ENCODE measurements at places on chromosomes 4 and X.
A peak's percentile ranks its signal among the peaks of the same experiment; 100 is the strongest.

GRCh38 chrX:154026136-154027021 is 6.7 kb upstream of the IRAK1 start:
- no peak for DNase-seq

GRCh38 chr4:39873823-39874222 is 103.9 kb downstream of the PDS5A start:
- no peak for DNase-seq

DNA sequence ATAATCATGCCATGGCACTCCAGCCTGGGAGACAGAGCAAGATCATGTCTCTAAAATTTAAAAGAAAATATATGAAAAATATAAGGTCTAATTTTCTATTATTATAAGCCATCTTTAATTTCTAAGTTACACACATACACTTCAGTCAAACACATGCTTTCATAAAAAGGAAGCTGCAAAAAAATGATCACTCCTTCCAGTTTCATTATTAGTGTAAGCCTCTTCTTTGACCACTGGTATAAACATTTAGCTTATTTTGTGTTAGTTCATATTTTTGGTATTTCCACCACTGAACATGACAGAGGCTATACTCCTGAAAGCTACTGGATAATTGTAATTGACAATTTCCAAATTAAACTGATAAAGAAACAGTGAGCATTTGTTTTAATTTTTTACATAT is 163.3 kb upstream of the USP38 start:
- DNase-seq, result no peak

DNA sequence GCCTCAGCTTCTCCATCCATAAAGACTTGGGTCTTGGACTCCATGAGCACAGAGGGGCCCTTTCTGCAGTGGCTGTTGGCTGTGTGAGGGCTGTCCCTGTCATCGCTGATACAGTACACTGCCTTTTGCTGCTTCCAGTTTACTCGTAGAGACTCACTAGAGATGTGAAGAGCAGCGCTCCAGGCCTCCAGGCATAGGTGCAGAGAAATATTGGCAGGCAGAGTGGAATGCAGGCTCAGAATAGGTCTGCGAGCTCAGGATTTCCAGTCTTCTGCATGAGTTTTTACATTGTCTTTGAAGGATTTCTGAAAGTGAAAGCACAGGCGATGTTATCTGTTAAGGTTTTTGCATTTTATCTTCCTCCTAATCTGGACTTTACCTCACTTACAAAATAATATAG is 97.4 kb downstream of the AASDH start:
- DNase-seq, result no peak

GRCh38 chr4:5524446-5525299 is 183.7 kb downstream of the EVC2 start:
- no peak for DNase-seq

DNA sequence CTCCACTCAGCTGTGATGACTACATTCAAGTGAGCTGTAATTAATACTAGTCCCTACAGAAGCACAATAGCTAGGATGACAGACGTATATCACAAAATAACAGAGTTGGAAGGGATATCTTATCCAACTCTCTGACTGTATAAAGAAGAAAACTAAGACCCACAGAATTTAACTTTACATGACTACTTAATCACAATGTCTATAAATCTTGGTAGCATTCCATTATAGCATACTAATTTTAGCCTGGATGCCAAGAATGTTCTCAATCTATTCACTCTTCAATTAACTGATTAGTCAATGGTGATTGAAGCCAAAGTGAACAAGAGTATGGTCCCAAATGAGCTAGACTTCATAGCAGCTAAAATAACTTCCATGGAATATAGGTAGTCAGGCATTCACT is 31.2 kb downstream of the RPS6KA6 start:
- no peak for DNase-seq

DNA sequence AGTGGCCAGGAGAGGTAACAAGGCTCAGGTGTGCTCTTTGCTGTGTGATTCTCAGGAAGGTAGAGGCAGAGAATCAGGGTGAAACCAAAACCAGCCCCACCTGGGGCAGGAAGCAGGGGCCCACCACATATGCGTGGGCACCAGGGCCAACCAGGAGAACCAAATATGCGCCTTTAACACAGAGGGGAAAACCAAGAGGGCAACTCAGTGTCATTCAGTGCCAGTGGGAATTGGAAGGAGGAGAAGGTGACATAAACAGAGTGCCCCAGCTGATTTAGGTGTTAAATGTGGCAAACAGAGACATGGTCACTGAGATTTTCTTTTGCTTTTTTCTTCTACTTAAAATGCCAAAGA is 106.8 kb upstream of the MAMLD1 start:
- DNase-seq, result no peak

DNA sequence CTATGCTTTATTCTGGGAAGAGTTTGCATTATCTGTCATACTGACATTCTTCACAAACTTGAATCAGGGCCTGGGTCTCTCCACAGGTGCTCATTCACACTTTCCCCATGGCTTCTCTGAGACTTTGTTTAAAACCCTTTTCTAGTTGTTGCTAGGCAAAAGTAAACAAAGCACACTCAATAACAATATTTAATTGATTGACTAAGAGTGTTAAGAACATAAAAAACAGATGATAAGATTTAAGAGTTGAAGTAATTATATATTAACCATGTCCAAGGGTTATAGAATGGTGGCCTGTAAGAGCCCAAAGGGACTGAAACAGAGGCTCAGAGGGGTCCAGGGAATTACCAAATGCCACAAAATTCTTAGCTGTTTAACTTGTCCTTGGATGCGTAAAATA is 7.1 kb downstream of the MAOA start:
- no peak for DNase-seq

DNA sequence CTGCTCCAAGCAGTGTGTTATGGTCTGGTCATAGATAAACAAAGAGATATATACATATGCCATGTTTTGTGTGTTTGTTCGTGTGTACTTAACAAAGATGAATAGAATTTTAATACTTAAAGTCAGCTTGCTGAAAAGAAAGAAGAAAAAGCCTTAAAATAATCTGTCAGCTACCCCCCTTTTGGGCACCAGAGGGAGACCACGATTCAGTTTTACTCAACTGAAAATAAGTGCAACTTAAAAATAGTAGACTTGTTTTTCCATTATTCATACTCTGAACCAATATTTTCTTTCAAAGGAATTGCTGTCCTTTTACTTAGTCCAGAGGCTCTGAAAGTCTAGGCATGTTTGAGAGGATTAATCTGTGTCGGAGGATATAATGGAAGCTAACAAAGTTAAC is 181.7 kb upstream of the AGTR2 start:
- no peak for DNase-seq

- DNase-seq, result no peak
Observed at GRCh38 chrX:74431797-74432196, 10.5 kb downstream of the SLC16A2 start.

GRCh38 chr4:126850286-126850685 is 782.5 kb upstream of the INTU start:
- DNase-seq, result peak; percentile 95

DNA sequence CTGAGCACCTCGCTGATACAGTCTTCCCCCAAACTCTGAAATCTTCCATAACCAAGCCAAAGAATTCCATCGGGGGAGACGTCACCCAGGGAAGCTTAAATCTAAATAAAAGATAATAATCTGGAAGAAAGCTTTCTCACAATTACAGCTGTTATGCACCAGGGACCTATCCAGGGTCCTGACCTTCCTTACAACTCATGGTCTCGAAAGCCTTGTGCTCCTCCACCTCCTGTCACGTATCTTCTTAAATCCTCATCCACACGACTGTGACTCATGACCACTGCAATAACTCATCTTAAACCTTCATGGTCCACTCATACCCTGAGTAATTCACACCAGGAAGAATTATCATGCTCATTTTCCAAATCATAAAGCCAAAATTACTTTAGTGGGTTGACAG is 166.8 kb upstream of the FRG1 start:
- DNase-seq, result peak; percentile 1
